ENCODE measurements at places on chromosomes 16 and 17.

- peaks cover 25% of the 10 kb centered on the region for H3K4me1 ChIP-seq
- H3K27me3 ChIP-seq: peaks cover 18% of the 10 kb centered on the region
- peaks cover 3% of the 10 kb centered on the region for H3K36me3 ChIP-seq
- H3K27ac ChIP-seq: no peak overlapping the region
Observed at GRCh38 chr16:88943131-88943664, 33.8 kb downstream of the CBFA2T3 start.

DNA sequence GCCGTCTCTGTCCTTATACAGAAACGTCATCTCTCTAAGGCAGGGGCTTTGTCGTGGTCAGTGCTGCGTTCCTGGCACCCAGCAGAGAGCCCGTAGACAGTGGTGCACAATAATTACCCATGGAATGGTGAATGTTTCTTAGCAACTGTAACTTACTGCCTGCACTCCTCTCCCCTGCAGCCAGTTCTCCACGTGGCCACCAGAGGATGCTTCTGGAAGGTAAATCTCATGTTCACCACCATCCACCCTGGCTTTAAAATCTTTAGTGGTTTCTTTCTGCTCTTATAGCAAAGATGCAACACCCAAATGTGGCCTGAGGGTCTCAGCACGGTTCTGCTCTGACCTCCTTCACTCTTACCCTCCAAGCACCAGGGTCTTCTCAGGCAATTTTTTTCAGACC lies 150.8 kb downstream of the GRIN2A start:
- no peak overlapping the region for H3K27ac ChIP-seq
- no peaks in the 10 kb centered on the region for H3K36me3 ChIP-seq
- no peaks in the 10 kb centered on the region for H3K4me1 ChIP-seq
- no peak overlapping the region for H3K4me3 ChIP-seq
- no peak for DNase-seq

- peaks cover 3% of the 10 kb centered on the region for H3K27me3 ChIP-seq
- H3K27ac ChIP-seq: no peak overlapping the region
- H3K4me1 ChIP-seq: no peaks in the 10 kb centered on the region
- DNase-seq: no peak
Observed at GRCh38 chr17:73813201-73813600, 169.0 kb upstream of the SDK2 start.

DNA sequence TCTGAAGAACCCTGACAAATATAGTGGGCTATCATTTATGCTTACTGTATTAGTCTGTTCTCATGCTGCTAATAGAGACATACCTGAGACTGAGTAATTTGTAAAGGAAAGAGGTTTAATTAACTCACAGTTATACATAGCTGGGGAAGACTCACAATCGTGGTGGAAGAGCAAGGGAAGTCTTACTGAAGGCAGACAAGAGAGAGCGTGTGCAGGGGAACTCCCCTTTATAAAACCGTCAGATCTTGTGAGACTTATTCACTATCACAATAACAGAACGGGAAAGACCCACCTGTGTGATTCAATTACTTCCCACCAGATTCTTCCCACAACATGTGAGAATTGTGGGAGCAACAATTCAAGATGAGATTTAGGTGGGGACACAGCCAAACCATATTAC lies 526.8 kb upstream of the GOT2 start:
- no peaks in the 10 kb centered on the region for H3K27me3 ChIP-seq
- no peak overlapping the region for H3K4me3 ChIP-seq
- no peak overlapping the region for H3K27ac ChIP-seq
- H3K36me3 ChIP-seq: no peaks in the 10 kb centered on the region
- no peak for DNase-seq

- H3K27me3 ChIP-seq: no peaks in the 10 kb centered on the region
- H3K4me3 ChIP-seq: no peak overlapping the region
- DNase-seq: no peak
- H3K36me3 ChIP-seq: no peaks in the 10 kb centered on the region
- peaks cover 24% of the 10 kb centered on the region for H3K4me1 ChIP-seq
Observed at GRCh38 chr17:78715876-78716275, 66.2 kb downstream of the CYTH1 start.

- peaks cover 2% of the 10 kb centered on the region for H3K27me3 ChIP-seq
- H3K4me1 ChIP-seq: peaks cover 51% of the 10 kb centered on the region
- no peaks in the 10 kb centered on the region for H3K36me3 ChIP-seq
- H3K4me3 ChIP-seq: no peak overlapping the region
- DNase-seq: peak; percentile 37
Observed at GRCh38 chr17:1943436-1943831, 81.7 kb downstream of the RTN4RL1 start.

DNA sequence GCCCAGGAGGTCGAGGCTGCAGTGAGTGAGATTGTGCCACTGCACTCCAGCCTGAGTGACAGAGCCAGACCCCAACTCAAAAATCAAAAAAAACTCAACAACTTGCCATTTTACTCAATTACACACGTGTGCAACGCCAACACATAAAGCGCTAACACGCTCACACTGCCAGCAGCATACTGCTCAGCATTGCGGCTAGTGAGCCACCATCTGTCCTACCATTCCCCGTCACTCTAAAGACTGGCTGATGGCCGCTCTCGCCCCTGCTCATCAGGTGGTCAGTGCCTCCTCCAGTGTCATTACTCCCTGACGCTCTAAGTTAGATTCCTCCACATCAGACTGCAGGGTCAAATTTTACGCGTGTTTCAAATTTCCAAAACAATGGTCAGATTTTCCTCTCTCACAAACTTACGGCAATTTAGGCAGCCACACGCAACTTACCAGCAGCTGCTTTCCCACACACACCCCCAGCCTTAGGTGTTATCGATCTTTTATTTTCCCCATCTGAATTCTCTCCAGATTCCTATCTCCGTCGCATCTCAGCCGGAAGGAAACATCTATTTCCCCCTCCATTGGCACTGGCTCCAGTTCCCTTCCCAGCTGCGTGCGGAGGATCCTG lies 240.8 kb downstream of the C16orf95 start:
- no peak for DNase-seq
- H3K4me3 ChIP-seq: no peak overlapping the region
- peaks cover 32% of the 10 kb centered on the region for H3K27me3 ChIP-seq

- H3K4me3 ChIP-seq: no peak overlapping the region
- H3K27ac ChIP-seq: no peak overlapping the region
- DNase-seq: peak; percentile 21
- no peaks in the 10 kb centered on the region for H3K4me1 ChIP-seq
- H3K27me3 ChIP-seq: no peaks in the 10 kb centered on the region
Observed at GRCh38 chr16:78242239-78242630, 142.8 kb downstream of the WWOX start.

DNA sequence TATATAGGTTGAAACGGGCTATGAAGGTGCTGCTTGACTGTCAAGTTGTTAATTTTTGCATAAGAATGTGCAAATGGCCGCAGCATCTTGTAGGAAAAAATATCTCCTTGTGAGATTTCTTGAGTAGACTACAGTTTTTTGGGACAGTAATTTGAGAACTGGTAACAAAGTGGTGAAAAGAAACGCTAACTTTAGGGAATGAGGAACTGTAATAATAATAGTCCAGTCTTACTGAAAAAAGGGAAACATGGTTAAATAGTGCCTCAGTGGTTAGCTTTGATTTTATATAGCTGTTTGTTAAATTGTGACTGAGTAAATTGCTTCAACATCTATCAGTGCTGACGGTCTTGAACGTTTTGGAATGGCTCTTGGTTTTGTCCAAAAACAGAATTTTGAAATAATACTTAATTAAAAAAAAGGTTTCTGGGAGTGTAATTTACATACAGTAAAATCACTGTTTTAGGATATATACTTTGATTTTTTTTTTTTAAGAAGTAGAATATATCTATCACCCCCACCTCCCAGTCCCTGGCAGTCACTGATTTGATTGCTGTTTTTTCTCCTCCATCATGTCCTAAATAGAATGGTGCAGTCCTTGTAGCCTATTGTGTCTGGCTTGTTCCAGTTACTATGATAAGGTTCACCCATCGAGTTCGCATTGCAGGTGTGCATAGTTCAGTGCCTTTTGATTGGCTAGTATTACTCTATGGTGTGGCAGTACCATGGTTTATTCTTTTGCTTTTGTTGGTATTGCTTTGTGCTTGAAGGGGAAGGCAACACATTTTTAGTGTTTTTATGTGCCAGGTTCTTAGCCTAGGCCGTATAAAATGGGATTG lies 2.8 kb downstream of the HAPSTR1 start:
- H3K27me3 ChIP-seq: no peaks in the 10 kb centered on the region
- H3K4me3 ChIP-seq: peak overlapping the region; percentile 88
- peaks cover 18% of the 10 kb centered on the region for H3K36me3 ChIP-seq

DNA sequence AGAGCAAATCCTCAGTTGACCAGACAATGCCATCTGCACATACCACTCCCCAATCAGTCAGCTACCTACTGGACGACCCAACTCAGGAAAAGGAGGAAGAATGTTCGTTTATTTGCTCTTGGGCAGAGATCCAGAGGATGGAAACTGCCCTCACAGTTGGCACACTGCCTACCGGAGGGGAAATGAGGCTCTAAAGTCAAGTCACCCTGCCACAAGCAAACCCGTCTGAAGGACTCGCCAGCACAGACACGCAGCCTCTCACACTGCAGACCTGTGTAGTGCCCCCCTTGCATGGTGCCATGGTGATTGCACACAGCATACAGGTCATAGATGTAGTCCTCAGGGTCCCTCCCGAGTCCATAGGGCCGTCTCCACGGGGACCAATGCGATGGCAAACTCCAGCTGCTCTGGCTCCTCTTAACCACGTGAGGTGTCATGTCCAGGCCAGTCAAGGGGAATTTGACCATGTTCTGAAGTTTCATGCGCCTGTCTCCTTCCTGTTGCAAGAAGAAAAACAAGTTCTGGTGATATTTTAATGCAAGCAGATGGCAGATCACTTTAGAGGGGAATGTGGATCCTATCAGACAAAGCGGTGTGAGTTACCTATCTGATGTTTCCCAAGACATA lies 69.5 kb downstream of the USP31 start:
- no peak for DNase-seq
- no peaks in the 10 kb centered on the region for H3K27me3 ChIP-seq
- peaks cover 36% of the 10 kb centered on the region for H3K36me3 ChIP-seq
- H3K4me1 ChIP-seq: no peaks in the 10 kb centered on the region

- DNase-seq: no peak
- H3K4me3 ChIP-seq: no peak overlapping the region
- no peaks in the 10 kb centered on the region for H3K27me3 ChIP-seq
- H3K36me3 ChIP-seq: peaks cover 3% of the 10 kb centered on the region
- H3K4me1 ChIP-seq: peaks cover 11% of the 10 kb centered on the region
Observed at GRCh38 chr16:57000271-57001025, 11.1 kb downstream of the NLRC5 start.
